Aortic smooth muscle cell (primary cell): ENCODE measurements at places on chromosomes 4 and X. TPM values are rescaled to one million over a fixed set of nuclear protein-coding genes. Genes with fewer than 3 reads are reported as not detected.

Gene HS6ST2
- total RNA-seq = 0.06 and 0.13 TPM in 2 replicates

Gene KCND1
- total RNA-seq = 0.56 and 0.79 TPM in 2 replicates

Gene NPNT
- 0.06 TPM in 1 of 2 replicates, not detected in the other for total RNA-seq

Gene STPG2
- 0.06 and 0.13 TPM in 2 replicates for total RNA-seq

Gene CYSLTR1
- total RNA-seq = 0.26 and 1.1 TPM in 2 replicates

Gene MUC7
- not detected in 2 replicates for total RNA-seq

Gene PABPC4L
- total RNA-seq = 0.13 and 0.56 TPM in 2 replicates

Gene GPRASP2
- 16.2 and 17.8 TPM in 2 replicates for total RNA-seq

Gene PPP4R3C
- not detected in 2 replicates for total RNA-seq

Gene ZNF711
- total RNA-seq = 0.13 and 0.19 TPM in 2 replicates

Gene S100G
- not detected in 2 replicates for total RNA-seq

Gene TLR8
- total RNA-seq = not detected in 2 replicates

Gene PCGF3
- 26.2 and 27.9 TPM in 2 replicates for total RNA-seq

Gene CT45A2
- not detected in 2 replicates for total RNA-seq

Gene ZNF157
- 0.12 and 0.13 TPM in 2 replicates for total RNA-seq
